ENCODE measurements at places on chromosomes 4 and X.

DNA sequence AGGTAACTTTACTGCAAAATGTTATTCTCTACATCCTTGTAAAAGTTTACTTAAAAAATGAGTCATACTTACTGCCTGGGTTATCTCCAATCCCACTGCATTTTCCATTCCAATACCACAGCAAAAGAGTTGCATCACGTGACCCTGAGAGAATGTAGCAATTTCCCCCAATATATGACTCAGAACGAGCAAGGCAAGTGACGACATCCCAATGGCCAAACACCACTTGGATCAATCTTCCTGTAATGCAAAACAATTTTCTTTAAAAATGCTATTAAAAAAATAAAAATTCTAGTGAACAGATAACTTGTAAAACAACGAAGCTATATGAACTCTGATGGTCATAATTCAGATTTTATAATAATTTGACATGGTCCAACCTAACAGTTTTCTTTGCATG lies 224.3 kb downstream of the DCLK2 start:
- H3K4me3 ChIP-seq, result no peak overlapping the region
- no peaks in the 10 kb centered on the region for H3K36me3 ChIP-seq
- H3K27ac ChIP-seq, result no peak overlapping the region

DNA sequence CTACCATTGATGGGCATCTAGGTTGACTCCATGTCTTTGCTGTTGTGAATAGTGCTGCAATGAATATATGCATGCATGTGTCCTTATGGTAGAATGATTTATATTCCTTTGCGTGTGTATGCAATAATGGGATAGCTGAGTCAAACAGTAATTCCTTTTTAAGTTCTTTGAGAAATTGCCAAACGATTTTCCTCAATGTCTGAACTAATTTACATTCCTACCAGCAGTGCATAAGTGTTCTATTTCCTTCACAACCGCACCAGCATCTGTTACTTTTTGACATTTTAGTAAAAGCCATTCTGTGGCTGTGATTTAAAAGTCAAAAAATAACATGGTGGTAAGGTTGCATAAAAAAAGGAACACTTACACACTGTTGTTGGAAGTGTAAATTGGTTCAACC lies 103.1 kb upstream of the FAM47B start:
- H3K4me3 ChIP-seq, result no peak overlapping the region
- H3K27me3 ChIP-seq, result no peaks in the 10 kb centered on the region
- H3K27ac ChIP-seq, result no peak overlapping the region
- no peak for DNase-seq
- H3K4me1 ChIP-seq, result no peaks in the 10 kb centered on the region

DNA sequence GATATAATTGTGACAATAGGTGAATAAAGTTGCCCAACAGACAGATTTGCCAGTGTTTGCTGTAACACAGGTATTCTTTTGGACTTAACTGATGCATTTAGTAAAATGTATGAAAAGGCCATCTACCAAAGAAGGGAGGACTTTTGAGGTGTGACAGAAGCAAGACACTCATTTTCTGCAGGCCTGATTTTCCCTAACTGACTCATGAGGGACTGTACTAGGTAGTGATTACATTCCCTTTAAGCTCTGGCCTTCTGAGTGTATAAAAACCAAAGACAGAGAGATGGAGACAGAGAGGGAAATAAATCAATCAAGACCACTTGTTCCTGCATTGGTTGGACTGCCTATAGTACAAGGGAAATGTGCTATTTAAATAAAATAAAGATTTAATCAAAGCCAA lies 150.8 kb upstream of the GALNT7 start:
- H3K27ac ChIP-seq, result no peak overlapping the region
- no peak for DNase-seq
- peaks cover 10% of the 10 kb centered on the region for H3K36me3 ChIP-seq
- H3K4me1 ChIP-seq, result peaks cover 55% of the 10 kb centered on the region
- H3K27me3 ChIP-seq, result no peaks in the 10 kb centered on the region

DNA sequence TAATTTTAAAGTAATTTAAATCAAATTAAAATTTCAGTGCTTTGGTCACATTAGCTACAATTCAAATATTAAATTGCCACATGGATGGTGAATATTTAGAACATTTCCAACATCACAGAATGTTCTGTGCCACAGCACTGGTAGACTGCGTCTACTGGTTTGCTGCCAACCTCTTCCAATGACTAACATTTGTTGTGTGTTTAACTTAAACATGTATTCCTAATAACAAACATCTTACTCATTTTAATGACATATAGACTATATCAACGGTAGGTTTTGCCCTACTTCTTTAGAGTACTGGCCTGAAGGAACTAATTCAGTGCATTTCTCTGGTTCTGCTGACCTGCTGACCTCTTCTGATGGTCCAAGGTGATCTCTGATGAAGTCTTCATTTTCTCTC lies 157.6 kb downstream of the DCK start:
- H3K4me1 ChIP-seq, result no peaks in the 10 kb centered on the region
- no peaks in the 10 kb centered on the region for H3K36me3 ChIP-seq
- H3K27ac ChIP-seq, result no peak overlapping the region
- DNase-seq, result no peak

GRCh38 chrX:12026481-12026880 lies 111.8 kb upstream of the FRMPD4 start:
- H3K27me3 ChIP-seq, result no peaks in the 10 kb centered on the region
- no peaks in the 10 kb centered on the region for H3K36me3 ChIP-seq
- no peak for DNase-seq
- H3K4me3 ChIP-seq, result no peak overlapping the region
- H3K27ac ChIP-seq, result no peak overlapping the region
- no peaks in the 10 kb centered on the region for H3K4me1 ChIP-seq

GRCh38 chr4:17165286-17165685 lies 266.8 kb upstream of the LDB2 start:
- DNase-seq, result no peak
- peaks cover 29% of the 10 kb centered on the region for H3K27me3 ChIP-seq
- no peak overlapping the region for H3K27ac ChIP-seq
- H3K4me1 ChIP-seq, result peaks cover 33% of the 10 kb centered on the region
- no peak overlapping the region for H3K4me3 ChIP-seq
